ENCODE measurements at places on chromosomes 3 and 15. TPM values are rescaled to one million over a fixed set of nuclear protein-coding genes. Genes with fewer than 3 reads are reported as not detected.

Gene FOXB1
- 0.06 TPM for total RNA-seq

Gene COL6A6
- total RNA-seq: 0.21 TPM

Gene SCAANT1
- not detected for total RNA-seq

Gene NECTIN3
- total RNA-seq: 15.0 TPM

Gene TFDP2
- total RNA-seq: 91.7 TPM

Gene OCA2
- total RNA-seq: not detected

Gene C2CD4A
- total RNA-seq: not detected

Gene LCTL
- not detected for total RNA-seq

Gene FANCD2OS
- total RNA-seq: not detected

Gene ARPC4
- 203 TPM for total RNA-seq

Gene CCDC39
- not detected for total RNA-seq

Gene CDCP1
- 12.9 TPM for total RNA-seq

Gene CXCR6
- not detected for total RNA-seq

Gene CA12
- 5.0 TPM for total RNA-seq

Gene COL6A5
- total RNA-seq: under 0.01 TPM

Gene BUB1B
- total RNA-seq: 108 TPM

Gene RETNLB
- not detected for total RNA-seq

Gene CEP97
- total RNA-seq: 17.3 TPM
